ENCODE measurements at places on chromosomes 7 and 10.

DNA sequence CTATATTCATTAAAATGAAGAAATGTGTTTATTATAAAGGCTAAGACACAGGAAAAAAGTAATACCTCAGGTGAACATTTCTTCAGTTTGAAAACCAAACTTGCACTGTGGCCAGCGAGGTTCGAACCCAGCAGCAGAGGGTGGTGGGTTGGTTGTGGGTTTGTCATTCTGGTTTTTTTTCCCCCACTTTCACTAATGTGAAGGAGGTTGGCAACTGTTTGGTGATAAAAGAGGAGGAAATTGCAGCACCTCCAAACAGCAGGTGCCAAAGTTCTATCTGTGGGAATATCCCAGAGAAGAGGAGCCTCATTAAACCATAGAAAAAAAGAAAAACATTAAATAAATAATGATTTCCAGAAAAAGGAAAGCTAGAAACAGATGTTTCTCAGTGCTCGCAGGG lies 36.6 kb upstream of the YAE1 start:
- no peak for DNase-seq

- DNase-seq, result no peak
Measured at GRCh38 chr10:128178302-128178958, 52.2 kb upstream of the MKI67 start.

- DNase-seq, result no peak
Measured at GRCh38 chr7:66630531-66630930, 1.9 kb downstream of the KCTD7 start.

DNA sequence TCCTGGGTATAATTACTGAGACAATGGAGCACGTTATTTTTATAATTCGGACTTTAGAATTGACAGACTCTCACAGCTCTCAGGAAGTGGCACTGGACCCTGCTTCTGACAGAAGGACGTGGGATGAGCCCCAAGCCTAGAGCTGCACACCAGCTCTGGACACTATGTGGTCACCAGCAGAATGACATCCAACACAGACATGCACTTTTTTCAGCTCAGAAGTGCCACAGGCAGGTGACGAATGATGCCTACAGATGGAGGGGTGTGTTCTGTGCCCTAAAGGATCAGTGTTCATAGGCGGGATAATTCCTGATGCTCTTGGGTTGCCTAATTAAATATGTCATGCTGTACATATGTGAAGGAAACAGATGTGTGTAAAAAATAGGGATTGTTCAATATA lies 87.9 kb downstream of the VIPR2 start:
- no peak for DNase-seq

DNA sequence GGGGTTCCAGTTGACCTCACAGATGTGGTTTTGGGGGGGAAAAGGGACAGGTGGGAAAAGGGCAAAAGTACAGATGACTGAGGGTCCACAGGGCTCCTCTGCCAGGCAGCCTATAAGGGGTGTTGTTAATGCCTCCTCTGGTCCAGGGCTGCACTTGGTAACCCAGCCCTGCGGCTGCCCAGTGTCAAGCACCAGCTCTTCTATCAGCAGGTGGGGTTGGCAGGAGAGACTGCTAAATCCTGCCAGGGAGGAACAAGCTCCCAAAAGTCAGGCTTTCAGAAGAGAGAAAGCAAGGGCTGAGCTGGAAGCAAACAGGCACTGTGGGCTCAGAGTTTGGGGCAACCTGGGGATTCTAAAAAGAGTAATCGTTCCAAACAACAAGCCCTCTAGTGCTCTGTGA lies 39.1 kb downstream of the LRRC20 start:
- DNase-seq, result no peak

- no peak for DNase-seq
Measured at GRCh38 chr10:3467052-3467951, 294.7 kb upstream of the PITRM1 start.

- DNase-seq, result no peak
Measured at GRCh38 chr7:134660242-134660785, 13.7 kb downstream of the BPGM start.

- DNase-seq, result no peak
Measured at GRCh38 chr7:36279200-36279925, 110.3 kb upstream of the ANLN start.

- DNase-seq, result no peak
Measured at GRCh38 chr7:69218576-69218975, 379.7 kb upstream of the AUTS2 start.

DNA sequence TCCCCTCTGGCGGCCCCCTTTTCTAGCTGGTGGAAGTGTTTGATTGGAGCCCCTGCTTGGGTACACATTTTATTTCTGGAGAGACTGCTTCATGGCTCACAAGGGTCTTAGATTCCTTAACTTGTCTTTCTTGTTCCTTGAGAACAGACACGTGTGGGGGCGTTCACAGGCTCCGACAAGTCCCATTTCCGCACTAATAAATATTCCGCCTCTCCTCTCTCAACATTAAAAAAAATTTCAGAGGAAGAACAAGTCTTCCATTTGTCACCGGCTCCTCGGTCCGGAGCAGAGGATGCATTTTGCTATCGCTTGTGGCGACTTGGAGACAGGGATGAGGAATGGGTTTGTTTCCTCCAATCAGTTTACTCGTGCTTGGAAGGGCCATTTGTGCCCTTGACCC lies 134.0 kb upstream of the PODXL start:
- no peak for DNase-seq

DNA sequence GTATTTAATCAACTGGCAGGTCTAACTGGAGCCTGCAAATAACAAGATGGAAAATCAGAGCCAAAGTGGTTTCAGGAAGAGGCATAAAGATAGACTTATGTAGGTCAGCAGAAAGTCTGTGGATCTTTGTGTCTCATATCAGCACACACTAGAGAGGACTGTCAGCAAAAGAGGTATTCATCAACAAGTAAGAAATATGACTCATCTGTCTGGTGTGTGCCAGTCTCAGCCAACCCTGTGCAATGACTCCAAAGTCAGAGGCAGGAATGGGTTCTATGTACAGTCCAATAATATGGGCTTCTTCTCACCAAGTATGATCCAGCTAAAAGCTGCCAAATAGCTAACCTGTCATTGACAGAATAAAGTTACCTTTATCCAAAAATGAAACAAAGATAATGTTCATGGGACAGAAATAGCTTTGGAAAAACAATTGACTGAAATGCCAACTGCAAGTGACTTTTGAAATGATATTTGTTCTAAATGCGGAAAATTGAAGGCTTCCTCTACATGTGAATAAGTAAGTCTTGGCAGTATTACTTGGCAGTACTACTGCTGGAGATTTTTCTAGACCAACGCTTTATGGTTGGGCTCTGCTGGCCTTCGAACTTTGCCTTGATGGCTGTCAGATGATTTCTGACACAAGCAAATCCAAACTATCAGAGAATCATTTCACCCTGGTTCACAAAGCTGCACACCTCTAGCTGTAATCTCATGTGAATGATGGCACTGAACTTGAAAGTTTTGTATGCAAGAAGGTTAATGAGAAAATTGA lies 272.3 kb upstream of the SEMA3C start:
- no peak for DNase-seq

GRCh38 chr7:55018361-55019190 lies at the start of gene EGFR:
EGFR (plus strand) TSS chr7:55019017; CDS start chr7:55019278, 261 bp downstream.
- DNase-seq, result no peak

DNA sequence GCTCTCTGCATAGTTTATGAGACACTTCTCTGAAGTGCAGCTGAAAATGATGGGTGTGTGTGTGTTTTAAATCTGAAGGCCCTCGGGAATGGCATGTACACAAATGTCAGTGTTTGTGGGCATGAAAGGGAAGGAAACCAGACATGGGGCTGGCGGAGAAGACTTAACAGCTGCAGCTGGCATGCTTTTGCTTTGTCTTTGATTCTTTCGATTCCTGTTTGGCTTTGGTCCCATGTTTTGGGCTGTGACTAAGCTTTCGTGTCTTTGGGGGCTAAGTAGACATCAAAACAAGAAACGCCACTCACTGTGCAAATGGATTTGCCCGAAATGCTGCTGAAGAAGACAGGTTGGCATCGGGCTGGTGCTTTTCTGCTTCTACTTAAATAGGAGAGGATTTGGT lies 179.3 kb downstream of the PFKFB3 start:
- DNase-seq, result peak; percentile 45

- no peak for DNase-seq
Measured at GRCh38 chr10:80701706-80702105, 164.0 kb downstream of the SH2D4B start.

GRCh38 chr7:2062648-2063047 lies 170.1 kb downstream of the MAD1L1 start:
- DNase-seq, result no peak

GRCh38 chr10:24120646-24121045 lies 88.3 kb upstream of the KIAA1217 start:
- no peak for DNase-seq

DNA sequence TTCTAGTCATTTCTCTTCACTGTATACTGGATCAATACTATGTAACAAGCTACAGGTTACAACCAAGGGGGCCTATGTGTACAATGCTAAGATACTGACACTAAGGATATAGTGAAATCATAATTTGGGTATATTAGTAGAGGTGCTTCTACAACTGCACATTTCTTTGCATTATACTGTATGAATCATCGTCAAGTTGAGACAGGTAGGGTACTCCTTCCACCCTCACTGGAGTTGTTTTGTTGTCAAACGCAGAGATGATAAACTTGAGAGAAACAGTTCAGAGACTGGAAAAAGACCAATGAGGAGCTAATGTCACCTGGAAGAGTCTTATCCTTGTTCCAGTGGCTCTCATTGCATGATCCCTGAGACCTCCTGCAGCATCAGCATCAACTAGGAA lies 208.2 kb upstream of the PRPS1L1 start:
- DNase-seq, result no peak

- DNase-seq, result no peak
Measured at GRCh38 chr10:116742367-116743265, at the start of gene HSPA12A. HSPA12A (minus strand) TSS chr10:116742566; CDS start chr10:116742469, 97 bp downstream.

DNA sequence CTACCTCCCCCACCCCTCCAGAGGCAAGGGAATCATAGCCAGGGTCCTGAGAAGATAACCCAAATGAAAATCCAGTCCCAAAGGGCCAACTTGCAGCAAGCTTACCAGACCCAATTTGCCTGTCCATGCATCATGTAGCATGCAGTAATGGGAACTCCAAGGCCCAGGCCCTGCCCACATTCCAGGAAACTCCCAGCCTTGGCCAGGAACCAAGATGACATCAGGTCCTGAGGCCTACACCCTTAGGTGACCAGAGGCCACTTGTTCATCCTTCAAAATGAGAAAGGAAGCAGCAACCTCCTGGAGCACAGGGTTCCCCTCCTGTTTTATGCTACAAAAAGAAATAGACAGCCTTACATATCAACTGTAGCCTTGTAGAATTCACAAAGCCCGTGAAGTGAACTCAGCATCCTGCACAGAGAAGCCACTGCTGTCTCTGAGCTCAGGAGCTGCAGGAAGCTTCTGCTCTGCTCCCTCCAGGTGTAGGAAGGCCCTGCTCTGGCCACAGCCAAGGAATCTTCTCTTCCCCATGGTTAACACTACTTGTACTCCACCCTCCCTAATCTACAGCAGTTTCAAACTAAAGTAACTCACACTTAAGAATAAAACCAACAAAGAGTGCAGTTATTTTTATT lies 30.3 kb upstream of the GRB10 start:
- no peak for DNase-seq

All from GDM1 (cell line).